Metanephros (tissue), 2 donors: ENCODE measurements at places on chromosomes 4 and X. TPM values are rescaled to one million over a fixed set of nuclear protein-coding genes. Genes with fewer than 3 reads are reported as not detected.

The PHOX2B gene
- 0.12 TPM for total RNA-seq

The ZMAT1 gene
- 7.1 TPM for total RNA-seq

The VAMP7 gene
- 32.2 TPM for total RNA-seq

The SLC25A53 gene
- total RNA-seq, result 16.2 TPM

The ASB12 gene
- 5.5 TPM for total RNA-seq

The SFRP2 gene
- total RNA-seq, result 12.3 TPM

The SLC7A11 gene
- 1.3 TPM for total RNA-seq

The ADH5 gene
- total RNA-seq, result 108 TPM

The CABS1 gene
- not detected for total RNA-seq

The PRSS48 gene
- not detected for total RNA-seq

The UGT2B15 gene
- total RNA-seq, result not detected

The SPANXD gene
- not detected for total RNA-seq

The EGFL6 gene
- total RNA-seq, result 20.2 TPM

The MAGEA11 gene
- not detected for total RNA-seq

The OPHN1 gene
- total RNA-seq, result 20.4 TPM

The SLC9B1 gene
- total RNA-seq, result 5.0 TPM

The GAGE2A gene
- not detected for total RNA-seq

The NSUN7 gene
- 13.3 TPM for total RNA-seq

The FGF5 gene
- total RNA-seq, result not detected

The CXCL3 gene
- 2.6 TPM for total RNA-seq

The H2BW2 gene
- not detected for total RNA-seq

The MAGEC3 gene
- total RNA-seq, result not detected

The SLC6A14 gene
- not detected for total RNA-seq

The ITM2A gene
- total RNA-seq, result 83.7 TPM

The KCND1 gene
- total RNA-seq, result 2.7 TPM

The RS1 gene
- total RNA-seq, result not detected

The TKTL1 gene
- 0.18 TPM for total RNA-seq

The MXD4 gene
- total RNA-seq, result 49.5 TPM

The RIBC1 gene
- total RNA-seq, result 3.9 TPM

The TIMM17B gene
- total RNA-seq, result 33.0 TPM

The CT45A3 gene
- 0.18 TPM for total RNA-seq

The MORC4 gene
- total RNA-seq, result 18.5 TPM

The FAM9C gene
- total RNA-seq, result 0.06 TPM

The ANOS1 gene
- 7.4 TPM for total RNA-seq

The RHOH gene
- total RNA-seq, result 2.8 TPM

The STATH gene
- total RNA-seq, result not detected

The VCX2 gene
- not detected for total RNA-seq

The MGAT4D gene
- total RNA-seq, result not detected

The NUDT9 gene
- 29.1 TPM for total RNA-seq

The DGKK gene
- 3.2 TPM for total RNA-seq

The BCORL1 gene
- 11.6 TPM for total RNA-seq

The SCRG1 gene
- not detected for total RNA-seq

The IL3RA gene
- total RNA-seq, result 6.2 TPM

The MTM1 gene
- 13.2 TPM for total RNA-seq

The GAGE12G gene
- total RNA-seq, result not detected
